ENCODE measurements at places on chromosomes 6 and 20. TPM values are rescaled to one million over a fixed set of nuclear protein-coding genes. Genes with fewer than 3 reads are reported as not detected.

The SMLR1 gene
- total RNA-seq: not detected

The C20orf141 gene
- not detected for total RNA-seq

The CD109 gene
- total RNA-seq: 13.8 TPM

The CLDN20 gene
- not detected for total RNA-seq

The TMEM244 gene
- total RNA-seq: not detected

The LPA gene
- not detected for total RNA-seq

The ADGRF1 gene
- total RNA-seq: 30.0 TPM

The TRIM15 gene
- not detected for total RNA-seq

The CRISP3 gene
- total RNA-seq: not detected

The POU3F2 gene
- total RNA-seq: not detected

The RAB22A gene
- 26.2 TPM for total RNA-seq

The MOCS1 gene
- total RNA-seq: 22.1 TPM

The KHDC1L gene
- total RNA-seq: not detected

The EFCAB8 gene
- total RNA-seq: 0.35 TPM

The CD40 gene
- total RNA-seq: 27.6 TPM

The RFX6 gene
- total RNA-seq: not detected

The OOEP gene
- total RNA-seq: 0.38 TPM

The CCN6 gene
- total RNA-seq: not detected

The NKX2-2 gene
- total RNA-seq: not detected

The SGK2 gene
- total RNA-seq: 0.39 TPM

The SLC4A11 gene
- total RNA-seq: 3.5 TPM

Measured in left lung (tissue), 14 donors.